ENCODE measurements at places on chromosomes 7 and 10. TPM values are rescaled to one million over a fixed set of nuclear protein-coding genes. Genes with fewer than 3 reads are reported as not detected.

DNA sequence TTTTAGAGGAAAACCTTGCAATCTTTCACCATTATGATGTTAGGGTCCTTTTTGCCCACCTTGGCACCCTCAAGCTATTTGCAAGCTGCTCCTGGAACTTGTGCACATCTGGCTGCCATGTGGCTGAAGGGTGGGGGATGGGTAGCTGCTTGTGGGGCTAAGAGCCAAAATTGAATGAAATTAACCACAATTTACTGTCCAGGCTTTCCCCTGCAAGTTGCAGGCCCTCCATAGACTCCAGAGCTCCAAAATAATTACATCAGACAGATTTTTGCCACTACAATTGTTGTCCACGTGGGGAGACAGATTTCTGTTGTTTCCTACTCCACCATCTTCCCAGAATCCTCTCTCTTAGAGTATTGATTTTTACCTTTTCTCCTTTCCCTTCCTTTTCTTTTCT is 19.1 kb downstream of the PI4K2A start:
- no peak for DNase-seq

LRRC18 gene
- total RNA-seq: not detected

- DNase-seq: no peak
These were observed 12.8 kb upstream of the PITRM1 start for GRCh38 chr10:3185386-3185785.

- DNase-seq: no peak
These were observed 1.3 kb upstream of the SLC26A5 start for GRCh38 chr7:103447073-103447960.

DNA sequence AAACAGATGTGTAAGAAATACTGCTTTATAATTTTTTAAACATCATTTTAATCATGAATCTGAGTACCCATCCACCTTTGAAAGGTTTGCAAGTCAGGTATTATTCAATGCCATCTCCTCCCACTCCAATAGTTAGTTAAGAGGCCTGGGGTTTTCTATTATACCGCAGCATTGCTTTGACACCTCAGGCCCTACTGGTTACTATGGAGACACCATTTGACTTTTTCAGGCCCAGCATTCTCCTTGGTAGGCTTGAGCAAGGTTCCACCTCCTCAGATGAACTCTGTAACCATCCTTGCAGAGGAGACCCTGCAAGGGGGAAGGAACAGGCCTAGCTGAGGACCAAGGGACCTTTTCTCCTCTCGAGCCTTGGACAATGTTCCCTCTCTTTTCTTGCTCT is 326.9 kb upstream of the NPSR1 start:
- no peak for DNase-seq

POM121C gene
- total RNA-seq: 29.3 TPM

GRCh38 chr7:88095-88926 is 104.1 kb upstream of the FAM20C start:
- DNase-seq: no peak

- no peak for DNase-seq
These were observed 51.3 kb downstream of the TWIST1 start for GRCh38 chr7:19066170-19066569.

DNA sequence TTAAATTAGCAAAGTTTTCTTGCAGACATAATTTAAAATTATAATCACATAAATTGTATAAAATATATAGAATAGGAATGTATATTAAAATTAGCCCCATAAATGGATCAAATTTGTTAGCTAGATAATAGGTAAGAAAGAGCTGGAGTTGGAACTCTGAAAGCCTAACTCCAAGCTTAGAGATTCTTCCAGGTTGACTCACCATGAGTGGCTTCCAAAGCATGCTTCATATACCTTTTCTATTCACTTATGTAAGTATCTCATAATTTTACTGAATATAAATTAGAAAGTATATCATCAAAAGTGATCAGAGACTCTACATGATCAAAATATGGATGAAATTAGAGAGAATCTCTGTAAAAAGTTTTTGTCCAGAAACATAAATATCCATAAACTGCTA is 320.7 kb upstream of the MAGI2 start:
- DNase-seq: no peak

HHEX gene
- total RNA-seq: 2.8 TPM

- DNase-seq: no peak
These were observed 88.1 kb upstream of the NRP1 start for GRCh38 chr10:33422471-33423153.

DNA sequence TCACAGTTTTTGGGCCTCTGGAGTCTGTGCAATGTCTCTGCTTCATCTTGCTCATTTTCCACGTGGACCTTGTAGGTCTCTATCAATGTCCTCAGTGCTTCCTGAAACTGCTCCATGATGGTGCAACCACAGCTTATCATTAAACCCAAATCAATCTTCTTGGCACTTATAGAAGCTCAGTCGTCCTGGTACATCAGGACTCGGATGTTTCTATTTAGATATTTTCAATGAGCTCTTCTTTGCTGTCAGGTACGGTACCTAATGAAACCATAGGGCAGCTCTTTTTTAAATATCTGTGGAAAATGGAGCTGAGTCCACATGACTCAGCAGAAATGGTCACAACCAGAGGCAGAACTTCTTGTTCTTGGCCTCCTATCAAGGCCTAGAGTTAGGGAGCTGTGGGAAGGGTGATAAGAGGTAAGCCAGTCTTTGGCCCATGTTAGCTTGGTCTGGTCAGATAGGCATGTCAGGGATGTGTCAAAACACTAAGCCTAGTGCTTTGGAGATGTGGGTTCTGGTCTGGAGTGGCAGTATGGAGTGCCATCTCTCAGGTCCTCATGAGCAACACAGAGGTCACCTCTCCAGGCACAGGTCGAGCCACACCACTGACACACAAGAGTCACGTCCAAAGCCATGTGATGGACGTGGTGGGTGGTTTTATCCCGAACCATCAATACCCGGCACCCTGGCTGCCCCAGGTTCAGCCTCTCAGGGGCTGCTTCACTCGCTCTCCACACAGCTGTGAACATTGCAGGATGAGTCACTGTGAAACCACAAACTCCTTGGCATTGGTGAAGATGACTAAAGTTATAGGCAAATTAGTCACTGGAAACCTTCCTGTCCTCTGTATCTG is 87.0 kb downstream of the TBXAS1 start:
- DNase-seq: peak; percentile 63

DNA sequence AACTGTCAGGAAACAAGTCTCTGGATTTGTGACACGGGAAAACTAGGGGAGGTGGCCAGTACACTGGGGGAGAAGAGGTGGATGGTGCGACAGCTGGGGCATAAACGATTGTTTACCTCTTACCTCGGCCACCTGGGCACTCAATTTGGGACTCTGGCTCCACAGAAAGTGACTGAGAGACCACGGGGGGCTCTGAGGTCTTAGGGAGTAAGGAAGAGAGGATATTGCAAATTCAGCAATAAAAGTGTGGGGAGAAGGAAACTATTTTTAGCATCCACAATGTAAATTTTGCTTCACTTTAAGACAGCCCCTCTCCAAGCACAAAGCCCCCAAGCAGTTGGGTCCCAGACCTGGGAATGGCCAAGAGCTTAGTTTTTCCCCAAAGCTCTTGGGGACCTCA is 440.5 kb downstream of the GRID1 start:
- DNase-seq: no peak

CRPPA gene
- 3.4 TPM for total RNA-seq

RBP3 gene
- not detected for total RNA-seq

- DNase-seq: no peak
These were observed 45.5 kb upstream of the PRSS1 start for GRCh38 chr7:142703655-142704305.

TMEM213 gene
- total RNA-seq: not detected

FOXL3 gene
- total RNA-seq: not detected

DNA sequence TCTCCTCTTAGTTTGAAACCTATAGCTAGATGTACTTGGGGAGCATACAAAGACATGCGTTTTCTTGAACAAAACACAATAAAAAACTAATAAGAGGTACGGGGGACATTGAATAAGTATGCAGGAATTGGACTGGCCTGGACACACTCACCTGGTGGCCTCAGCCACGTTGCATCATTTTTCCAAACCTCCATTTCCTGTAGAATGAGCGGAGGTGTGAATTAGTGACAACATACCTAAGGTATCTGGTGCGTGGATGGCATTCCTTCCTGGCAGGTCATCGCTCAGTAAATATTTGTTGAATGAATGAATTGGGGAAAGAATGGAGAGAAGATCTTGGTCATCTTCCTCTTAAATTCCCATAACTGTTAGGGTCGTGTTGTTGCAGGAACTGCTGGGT is 103.2 kb upstream of the CTBP2 start:
- DNase-seq: no peak

MINDY4 gene
- total RNA-seq: 3.5 TPM
